ENCODE measurements at places on chromosomes 5 and 9.

GRCh38 chr5:179355976-179356974 lies 11.0 kb upstream of the ADAMTS2 start:
- no peak for DNase-seq

GRCh38 chr5:108884736-108885135 lies 137.0 kb downstream of the FER start:
- no peak for DNase-seq

- DNase-seq: no peak
These were observed 115.5 kb upstream of the ACTBL2 start for GRCh38 chr5:57598097-57598496.

DNA sequence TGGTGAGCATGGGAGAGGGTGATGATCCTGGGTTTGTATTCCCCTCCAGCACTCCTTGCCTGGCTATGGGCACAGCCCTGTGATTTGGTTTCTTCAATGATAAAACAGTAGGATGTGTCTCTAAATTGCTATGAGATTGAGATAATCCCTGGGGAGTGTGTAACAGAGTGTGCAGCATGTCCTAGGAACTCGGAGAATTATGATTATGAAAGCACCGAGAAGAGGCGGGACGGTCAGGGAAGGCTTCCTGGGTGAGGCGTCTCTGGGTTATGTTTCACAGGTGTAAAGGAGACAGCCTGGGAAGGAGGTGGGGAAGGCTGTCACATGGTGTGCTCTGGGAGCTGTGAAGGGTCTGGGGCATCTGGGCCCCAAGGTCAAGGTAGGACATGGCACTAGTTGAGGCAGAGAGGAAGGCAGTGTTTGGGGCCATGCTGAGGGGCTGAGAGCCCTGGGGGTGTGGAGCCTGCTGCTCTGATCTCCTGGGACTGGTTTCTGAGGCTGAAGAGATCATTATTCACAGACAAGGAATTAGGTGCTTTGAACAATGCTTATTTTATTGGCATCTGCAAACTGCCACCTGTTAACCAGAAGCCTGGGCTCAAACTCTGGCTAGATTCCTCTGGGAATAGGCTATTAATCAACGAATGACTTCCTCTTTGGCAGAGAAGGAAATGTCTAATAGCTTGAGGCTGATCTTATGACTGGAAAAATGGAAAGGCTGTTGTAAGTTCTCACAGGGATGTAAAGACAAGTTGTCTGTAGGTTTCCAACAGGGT lies 73.8 kb upstream of the IL12B start:
- DNase-seq: no peak

DNA sequence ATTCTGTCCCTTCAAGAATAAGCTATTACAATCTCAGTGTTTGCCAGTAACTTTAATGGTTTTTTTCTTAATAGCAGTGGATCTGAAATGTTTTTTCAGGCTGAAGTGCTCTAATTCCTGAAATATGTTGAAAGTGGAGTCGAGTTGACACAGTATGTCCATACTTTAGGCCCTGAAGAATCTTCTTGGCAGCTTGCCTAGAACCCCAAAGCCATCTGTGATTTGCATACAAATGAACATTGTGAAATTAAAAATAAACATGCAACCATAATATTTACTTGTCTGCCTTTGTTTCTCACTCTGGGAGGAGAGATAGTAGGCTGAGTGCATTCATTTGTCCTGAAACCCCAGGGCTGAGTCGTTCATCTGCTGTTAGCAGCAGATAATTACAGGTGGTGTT lies 152.7 kb downstream of the ADCY2 start:
- DNase-seq: no peak

- DNase-seq: no peak
These were observed 173.8 kb downstream of the COL23A1 start for GRCh38 chr5:178416206-178416882.

GRCh38 chr9:137676998-137677397 lies 58.2 kb downstream of the EHMT1 start:
- DNase-seq: no peak

GRCh38 chr9:5920860-5921328 lies 30.2 kb downstream of the MLANA start:
- peak; percentile 16 for DNase-seq

GRCh38 chr5:170275376-170275994 lies 22.1 kb downstream of the LCP2 start:
- DNase-seq: no peak

DNA sequence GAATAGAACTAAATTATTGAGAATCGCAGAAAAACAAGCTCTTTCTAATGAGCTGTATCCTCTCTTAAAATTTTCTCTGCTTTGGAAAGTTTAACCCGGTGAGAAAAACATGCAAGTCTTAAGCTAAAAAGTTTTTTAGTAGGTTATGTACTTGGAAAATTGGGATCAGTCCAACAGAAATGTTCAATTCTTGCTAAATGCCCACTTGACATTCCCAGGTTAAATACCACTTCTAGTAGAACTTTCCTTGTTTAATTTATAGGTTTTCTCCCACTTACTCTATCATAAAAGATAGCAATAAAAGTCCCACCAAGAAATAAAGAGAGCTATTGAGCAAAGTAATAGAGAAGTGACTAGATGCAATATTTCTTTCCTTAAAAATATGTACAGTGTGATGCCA lies 157.1 kb downstream of the CCDC192 start:
- no peak for DNase-seq

GRCh38 chr5:63398346-63398745 lies 563.9 kb downstream of the HTR1A start:
- DNase-seq: no peak

DNA sequence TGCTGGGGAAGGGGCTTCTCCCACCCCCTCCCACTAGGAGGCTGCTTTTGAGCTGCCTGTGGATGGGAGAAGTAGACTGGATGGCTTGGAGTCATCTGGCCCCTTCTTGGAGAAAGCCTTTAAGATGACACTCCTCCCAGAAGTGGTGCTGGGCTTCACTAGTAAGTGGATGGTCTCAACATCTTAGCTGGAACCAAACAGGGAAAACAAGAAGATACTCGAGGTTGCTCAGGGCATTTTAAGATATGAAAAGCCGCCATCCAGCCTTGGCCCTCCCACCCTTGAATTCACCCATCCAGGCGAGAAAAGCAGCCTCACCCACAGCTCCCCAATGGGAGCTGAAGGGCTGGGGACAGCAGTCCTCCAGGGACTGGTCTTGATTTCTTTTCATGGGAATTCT lies 7.8 kb upstream of the SMIM32 start:
- no peak for DNase-seq

- DNase-seq: no peak
These were observed 27.9 kb upstream of the DTWD2 start for GRCh38 chr5:119016125-119016774.

- no peak for DNase-seq
These were observed 42.5 kb downstream of the KCNIP1 start for GRCh38 chr5:170546282-170546681.

DNA sequence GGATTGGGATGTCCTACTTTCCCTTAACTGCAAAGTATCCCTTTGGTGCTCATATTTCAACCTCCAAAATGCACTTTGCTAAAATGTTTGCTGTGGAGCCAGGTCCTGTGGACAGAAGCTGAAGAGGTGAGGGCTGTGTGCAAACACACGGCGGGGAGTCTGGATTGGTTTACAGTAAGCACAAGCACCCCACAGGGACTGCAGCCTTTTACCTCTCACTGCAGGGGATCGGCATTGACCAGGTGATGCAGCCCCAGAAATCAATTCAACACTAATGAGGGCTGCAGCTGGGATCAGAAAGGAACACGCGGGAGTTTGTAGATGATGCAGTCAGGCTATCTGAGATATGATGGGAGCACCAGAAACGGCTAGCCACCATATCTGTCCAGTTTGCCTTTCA lies 450.9 kb downstream of the CCDC171 start:
- DNase-seq: no peak

GRCh38 chr9:108663422-108663821 lies 192.4 kb downstream of the ACTL7B start:
- DNase-seq: no peak

- DNase-seq: no peak
These were observed 25.4 kb downstream of the OGN start for GRCh38 chr9:92378865-92379560.

DNA sequence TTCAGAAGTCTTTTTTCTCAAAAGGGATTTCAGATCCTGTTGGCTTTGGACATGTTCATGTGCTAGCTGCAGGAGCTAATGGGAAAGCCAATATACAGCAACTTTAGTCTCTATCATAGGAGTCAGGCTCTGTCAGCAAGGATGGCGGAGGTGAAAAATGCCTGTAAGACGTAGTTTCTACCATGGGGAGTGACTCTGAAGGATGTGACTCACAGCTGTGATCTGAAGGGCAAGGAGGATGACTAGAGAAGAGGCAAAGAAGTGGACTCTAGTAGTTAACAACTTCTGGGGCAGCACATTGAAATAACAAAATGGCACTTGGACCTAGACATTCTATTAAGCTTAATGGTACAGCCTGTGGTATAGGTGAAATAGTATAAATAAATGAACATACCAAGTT lies 3.1 kb upstream of the NDUFS4 start:
- no peak for DNase-seq
